Astrocyte of the spinal cord (primary cell): ENCODE measurements at places on chromosomes 2 and 18.

DNA sequence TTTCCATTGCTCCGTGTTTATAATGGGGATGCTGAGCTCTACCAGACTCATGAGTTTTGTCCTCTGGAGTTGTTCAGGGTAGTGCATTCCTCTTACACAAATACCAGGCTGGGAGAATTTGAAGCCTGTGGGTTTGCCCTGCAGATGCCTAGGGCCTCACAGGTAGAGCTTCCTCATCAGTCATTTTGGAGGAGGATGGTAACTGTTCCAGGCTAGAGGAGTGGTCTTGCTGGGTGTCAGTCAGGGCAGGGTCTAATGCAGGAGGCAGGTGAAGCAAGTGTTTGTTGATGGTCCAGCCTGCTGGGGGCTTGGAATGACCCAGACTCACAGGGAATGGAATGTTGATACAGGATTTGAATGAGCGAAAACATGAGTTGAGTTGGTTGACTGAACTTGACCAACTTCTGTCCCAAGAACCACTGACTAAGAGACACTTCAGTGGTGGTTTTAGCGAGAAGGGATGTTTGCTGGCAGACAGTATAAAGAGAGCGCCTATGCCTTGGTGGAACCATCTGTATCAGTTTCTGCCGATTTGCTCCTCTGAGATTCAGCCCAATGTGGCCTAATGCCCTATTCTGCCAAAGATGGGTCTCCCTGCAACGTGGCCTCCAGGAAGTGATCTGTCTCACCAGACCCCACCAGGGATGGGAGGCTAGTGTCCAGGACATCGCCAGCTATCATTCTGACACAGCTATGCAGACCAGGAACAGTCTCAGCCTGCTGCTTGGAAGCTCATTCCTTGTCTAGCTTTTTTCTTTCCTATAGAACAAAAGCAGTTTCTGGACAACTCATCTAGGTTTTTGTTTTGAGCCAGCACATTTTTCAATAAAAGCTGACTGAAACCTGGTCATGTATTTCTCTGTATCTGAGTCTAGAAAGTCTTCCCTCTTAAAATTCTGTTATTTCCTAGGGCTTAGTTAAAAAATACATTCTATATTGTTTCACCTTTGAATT lies 9.3 kb downstream of the IL1R2 start:
- DNase-seq = no peak

GRCh38 chr2:117958186-117958585 lies 55.7 kb downstream of the CCDC93 start:
- peak; percentile 68 for DNase-seq

DNA sequence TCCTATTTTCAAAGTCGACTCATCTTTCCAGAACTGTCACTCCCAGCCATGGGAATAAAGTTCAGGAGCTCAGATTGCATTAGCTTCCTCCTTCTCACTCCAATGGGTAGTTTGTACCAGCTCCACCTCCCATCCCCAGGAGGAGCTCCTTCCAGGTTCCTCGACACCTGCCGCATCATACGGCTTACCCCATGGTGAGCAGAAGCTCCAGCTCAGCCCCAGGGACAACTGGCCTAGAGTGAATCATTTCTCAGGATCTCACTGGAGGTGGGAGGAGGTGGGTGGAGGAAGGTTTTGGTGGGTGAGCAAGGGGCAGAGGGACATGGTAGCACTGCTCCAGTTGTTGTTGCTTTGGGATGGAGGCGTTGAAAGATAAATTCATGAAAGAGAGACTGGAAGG lies 196.3 kb upstream of the PKDCC start:
- DNase-seq = no peak

DNA sequence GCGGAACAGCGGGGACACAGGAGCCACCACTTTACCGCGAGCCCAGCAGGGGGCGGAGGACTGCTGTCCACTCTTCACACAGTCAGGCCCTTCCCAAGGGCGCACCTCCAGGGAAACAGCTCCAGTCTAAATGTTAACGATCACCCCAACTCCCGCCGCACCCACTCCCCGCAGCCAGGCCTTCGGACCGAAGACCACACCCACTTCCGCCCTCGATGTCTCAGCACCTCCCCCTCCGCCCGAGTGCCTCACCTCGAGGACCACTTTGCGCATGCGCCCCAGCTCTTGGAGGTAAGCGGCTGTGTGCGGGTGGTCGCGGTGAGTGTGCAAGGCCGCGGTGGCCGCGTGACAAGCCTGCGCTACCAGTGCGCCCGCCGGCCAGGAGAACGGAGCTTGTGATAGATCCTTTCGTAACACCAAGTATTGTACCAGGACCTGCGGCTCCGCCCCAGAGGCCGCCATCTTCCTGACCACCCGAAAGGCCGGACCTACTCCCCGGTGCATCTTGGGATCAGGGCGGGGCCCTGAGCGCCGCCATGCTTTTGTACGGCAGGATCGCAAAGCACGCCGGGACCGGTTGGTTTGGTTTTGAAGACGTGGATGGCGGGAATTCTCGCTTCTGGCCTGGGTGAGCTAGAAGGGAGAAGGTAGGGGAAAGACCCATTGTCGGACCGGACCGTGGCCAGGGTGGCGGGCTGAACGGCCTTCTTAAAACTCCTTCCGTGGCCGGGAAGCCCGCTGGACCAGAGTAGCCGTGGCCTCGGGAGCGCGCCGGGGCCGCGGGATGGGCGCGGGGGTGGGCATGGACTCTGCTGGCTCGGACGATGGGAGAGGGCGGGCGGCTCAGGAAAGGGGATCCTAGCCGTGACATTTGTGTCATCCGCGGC lies at the start of the genes CENPO and PTRHD1:
CENPO (plus strand) TSS at position 552 of the 887 bp plus-strand sequence. CDS start 495 bp downstream, outside the sequence.
PTRHD1 (minus strand) TSS at position 518 of the 887 bp plus-strand sequence; CDS start at position 504, 14 bp downstream.
- DNase-seq = peak; percentile 98
